ENCODE measurements at places on chromosomes 4 and X.

DNA sequence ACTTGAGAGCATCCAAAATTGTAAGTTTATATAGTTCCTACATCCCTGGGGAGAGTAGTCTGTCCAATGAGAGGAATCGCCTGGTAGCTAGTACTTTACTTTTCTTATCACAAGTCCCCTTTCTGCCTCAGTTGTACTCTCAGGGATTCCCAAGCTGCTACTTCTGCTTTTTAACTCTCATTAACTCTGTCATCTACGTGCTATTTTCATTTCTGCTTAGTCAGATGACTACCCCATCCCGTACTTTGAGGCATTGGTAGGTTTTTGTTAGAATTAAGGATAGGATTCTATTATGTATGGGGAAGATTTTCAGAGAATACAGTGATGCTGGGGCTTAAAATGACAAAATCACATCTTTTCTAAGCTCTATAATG, 24.7 kb downstream of the RBPJ start:
- no peak for DNase-seq

- DNase-seq = no peak
These were observed 1592.9 kb upstream of the TENM3 start for GRCh38 chr4:180650273-180650672.

DNA sequence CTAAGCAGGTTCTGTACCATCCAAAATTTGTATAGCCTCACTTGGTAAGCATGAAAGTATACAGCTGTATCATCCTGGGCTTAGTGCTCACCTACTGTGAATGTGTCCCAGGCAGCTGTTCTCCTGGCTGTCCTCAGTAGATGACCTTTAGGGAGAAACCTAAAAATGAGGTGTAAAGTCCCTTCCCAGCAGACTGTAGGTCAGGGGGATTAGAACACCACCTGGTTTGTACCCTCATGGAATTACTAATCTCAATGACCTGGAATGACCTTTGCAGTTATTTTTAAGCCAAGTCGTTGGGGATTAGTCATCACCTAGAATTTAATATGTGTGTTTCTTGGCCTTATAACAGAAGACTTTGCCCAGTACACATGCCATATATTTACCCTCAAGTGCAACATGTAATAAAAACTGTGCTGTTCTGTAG, 39.1 kb upstream of the MBTPS2 start:
- DNase-seq = no peak

- DNase-seq = no peak
These were observed 63.4 kb downstream of the CLDN34 start for GRCh38 chrX:10030570-10030969.

DNA sequence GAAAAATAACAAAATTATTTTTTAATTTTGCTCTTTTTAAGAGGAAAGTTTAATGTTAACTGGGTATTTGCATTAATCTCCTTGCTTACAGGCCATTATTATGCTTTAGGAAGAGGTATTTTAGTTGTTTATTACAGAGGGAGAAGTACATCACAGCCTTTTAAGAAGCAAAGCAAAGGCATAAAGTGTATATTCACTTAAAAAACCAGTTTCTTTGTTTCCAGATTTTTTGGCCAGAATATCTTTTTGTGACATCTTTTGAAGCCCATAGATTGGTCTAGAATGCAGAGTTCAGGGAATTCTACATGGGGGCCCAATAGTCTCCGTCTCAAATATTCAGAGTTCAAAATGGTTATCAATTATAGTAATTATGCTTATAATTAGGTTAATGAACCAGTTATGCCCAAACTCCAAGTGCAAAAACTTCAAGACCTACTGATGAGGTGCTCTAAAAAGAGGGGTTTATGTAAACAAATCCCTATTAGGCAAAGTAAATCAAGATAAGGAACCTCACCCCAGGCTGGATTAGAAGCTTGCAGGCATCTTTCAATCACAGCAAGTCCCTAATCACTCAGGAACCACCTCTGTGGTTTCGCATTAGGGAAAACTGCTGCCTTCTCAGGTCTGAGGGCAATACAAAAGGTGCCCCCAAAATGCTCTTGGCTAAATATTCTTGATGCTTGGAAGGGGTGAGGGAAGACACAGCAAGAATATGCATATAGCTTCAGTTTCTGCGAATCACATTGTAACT, 1.4 kb downstream of the CXXC4 start:
- no peak for DNase-seq

GRCh38 chrX:13535376-13536165, 33.8 kb upstream of the EGFL6 start:
- DNase-seq = no peak

DNA sequence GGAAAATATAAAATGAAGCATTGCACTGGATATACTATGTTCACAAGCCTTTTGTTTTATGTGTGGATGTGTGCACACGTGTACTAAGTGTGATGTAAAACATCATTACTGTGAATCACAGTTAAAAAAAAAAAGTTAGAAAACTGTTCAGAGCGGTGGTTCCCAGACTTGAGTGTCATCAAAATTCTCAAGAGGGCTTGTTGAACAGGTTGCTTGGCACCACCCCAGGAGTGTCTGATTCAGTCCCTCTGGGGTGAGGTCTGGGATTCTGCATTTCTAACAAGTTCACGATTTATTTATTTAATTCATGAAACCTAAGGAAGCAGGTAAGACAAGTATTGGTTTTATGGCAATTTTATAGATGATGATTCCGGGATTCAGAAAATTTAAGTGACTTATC, 1.8 kb downstream of the CENPU start:
- no peak for DNase-seq

DNA sequence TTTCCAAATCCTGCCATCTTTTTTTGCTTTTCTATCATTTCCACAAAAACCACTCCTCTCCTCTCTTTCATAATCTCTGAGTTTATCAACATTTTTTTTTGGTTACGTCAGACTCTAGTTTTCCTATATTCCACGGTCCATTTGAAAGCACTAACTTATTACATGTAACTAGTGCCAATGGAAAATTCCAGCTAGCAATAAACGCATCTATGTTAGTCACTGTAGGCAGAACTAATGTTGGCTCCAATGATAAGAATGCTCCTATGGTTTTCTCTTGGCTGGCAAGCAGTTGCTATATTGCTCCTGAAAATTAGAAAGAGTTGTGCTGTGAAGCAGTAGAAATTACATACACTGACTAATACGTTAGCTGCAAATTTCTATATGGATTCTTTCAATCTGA, 634.6 kb upstream of the FTHL17 start:
- no peak for DNase-seq

GRCh38 chr4:145178740-145179280, 1.6 kb downstream of the OTUD4 start:
- no peak for DNase-seq

GRCh38 chr4:4268776-4269175, 20.8 kb upstream of the TMEM128 start:
- DNase-seq = no peak

GRCh38 chrX:77436682-77437081, 10.5 kb upstream of the FGF16 start:
- DNase-seq = no peak

GRCh38 chr4:186329372-186329771, 63.4 kb downstream of the F11 start:
- DNase-seq = no peak

Measured in fibroblast of skin of left biceps (primary cell).